ENCODE measurements at places on chromosomes 1 and 21.

GRCh38 chr1:94543001-94543400, 1.4 kb upstream of the F3 start:
- DNase-seq: peak; percentile 60

GRCh38 chr1:64387389-64388285, 82.3 kb upstream of the CACHD1 start:
- DNase-seq: no peak

- no peak for DNase-seq
These were observed 102.7 kb upstream of the DPH5 start for GRCh38 chr1:101128211-101128727.

DNA sequence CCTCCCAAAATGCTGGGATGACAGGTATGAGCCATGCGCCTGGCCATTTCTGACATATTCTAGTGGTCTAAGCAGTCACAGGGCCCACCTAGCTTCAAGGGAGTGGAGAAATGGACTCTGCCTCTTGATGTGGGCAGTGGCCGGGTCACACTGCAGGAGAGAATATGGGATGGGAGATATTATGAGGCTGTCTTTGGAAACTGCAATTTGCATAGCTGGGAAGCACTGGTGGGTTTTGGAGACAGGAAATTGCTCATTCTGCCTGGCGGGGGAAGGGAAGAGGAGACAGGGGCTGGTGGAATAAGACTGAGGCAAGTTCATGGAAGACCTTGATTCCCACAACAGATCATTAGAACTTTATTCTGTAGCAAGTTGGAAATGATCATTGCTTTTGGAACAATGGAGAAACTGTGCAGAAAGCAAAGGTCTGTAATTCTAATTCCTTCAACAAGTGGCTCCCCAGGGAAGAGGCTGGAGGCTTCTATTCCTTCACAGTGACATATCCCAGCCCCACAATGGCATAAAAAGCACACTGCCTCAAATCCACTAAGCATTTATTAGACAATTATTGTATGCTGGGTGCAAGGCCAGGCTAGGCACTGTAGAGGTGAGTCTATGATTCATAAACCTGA, 10.5 kb downstream of the NCMAP start:
- no peak for DNase-seq

DNA sequence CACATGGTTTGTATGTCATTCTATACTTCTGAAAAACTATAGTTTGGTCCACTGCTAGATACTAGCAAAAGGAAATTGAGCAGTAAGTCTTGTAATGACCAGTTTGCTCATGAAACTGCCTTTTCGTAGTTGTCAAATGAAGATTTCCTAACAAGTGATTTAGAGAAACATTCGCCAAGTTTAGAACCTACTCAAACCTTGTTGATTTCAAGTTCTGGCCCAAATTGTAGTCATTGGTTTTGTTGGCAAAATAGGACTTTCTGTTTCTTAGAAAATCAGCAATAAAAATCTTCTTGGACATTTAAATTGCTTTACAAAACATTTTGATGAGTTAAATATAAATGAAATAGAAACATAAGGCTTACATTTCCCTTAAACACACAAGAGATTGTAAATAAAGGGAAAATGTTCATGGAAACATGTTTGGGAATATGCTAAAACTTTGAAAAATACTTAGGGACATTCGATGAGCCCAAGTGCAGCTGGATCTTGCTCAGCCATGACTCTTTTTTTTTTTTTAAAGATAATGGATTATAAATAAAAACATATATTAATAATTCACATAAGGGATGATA, 178.5 kb upstream of the LYPLAL1 start:
- DNase-seq: no peak

DNA sequence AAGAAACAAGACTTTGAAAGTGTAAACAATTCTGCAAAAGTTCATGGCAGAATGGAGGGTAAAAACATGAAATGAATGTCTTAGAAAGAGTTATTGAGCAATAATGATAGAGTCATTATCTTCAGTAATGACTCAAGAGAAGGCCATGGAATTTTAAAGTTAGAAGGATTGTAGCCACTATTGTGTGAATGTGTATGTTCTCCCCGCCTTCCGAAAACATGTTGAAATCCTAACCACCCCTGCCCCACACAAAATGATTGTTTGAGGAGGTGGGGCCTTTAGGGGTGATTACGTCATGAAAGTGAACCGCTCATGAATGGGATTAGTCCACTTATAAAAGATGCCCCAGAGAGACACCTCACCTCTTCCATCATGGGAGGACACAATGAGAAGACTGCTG, 93.8 kb upstream of the CCDC190 start:
- no peak for DNase-seq

DNA sequence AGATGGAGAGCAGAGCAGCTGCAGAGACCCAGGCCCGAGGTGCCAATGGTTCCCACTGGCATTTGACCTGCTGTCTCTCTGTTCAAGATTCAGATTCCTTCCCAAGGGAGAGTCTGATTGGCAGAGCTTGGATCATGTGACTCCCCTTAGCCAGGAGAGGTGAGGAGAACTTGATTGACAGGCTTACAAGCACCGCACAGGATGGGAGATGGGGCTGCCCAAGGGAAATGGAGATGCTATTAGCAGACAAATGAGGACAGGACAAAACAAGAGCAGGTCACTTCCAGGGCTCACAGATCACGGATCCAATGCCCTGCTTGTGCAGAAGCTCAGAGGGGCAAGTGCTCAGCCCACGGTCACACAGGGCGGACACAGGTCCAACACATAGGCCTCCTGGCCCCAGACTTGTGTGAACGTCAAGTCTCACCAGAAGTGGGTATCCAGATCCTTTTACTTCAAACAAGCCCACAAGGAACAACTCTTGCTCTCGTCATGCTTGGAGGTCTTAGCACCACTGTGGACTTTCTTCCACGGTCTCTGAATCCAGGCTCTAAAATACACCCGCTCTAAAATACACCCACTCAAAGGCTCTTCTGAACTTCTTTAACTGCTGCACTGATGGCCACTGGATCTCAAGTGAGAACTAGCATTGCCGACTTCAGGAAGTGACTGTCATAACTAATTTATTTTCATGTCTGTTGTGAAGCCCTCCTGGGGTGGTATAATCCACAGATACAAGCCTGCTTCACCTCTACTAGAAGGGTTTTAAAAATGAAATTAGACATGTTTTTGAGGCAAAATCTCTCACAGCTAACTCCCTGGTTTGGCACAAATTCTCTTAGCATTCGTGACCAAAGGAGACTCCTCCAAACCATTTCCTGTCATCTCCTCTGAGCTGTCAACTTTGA, 274.9 kb downstream of the RRAGC start:
- no peak for DNase-seq

DNA sequence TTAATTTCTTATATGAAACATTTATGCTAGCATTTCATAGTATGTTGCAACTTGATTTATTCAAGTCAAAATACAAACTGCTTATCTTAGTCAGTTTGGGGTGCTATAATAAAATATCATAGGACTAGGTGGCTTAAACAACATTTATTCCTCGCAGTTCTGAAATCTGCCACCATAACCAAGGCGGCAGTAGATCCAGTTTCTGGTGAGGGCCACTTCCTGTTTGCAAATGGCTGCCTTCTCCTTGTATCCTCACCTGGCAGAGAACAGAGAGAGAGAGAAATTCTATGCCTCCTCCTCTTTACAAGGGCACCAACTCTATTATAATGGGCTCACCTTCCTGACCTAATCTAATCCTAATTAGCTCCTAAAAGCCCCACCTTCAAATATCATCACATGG, 76.1 kb upstream of the RGS2 start:
- DNase-seq: peak; percentile 20

- DNase-seq: no peak
These were observed 35.9 kb upstream of the RNF19B start for GRCh38 chr1:33000427-33001026.

DNA sequence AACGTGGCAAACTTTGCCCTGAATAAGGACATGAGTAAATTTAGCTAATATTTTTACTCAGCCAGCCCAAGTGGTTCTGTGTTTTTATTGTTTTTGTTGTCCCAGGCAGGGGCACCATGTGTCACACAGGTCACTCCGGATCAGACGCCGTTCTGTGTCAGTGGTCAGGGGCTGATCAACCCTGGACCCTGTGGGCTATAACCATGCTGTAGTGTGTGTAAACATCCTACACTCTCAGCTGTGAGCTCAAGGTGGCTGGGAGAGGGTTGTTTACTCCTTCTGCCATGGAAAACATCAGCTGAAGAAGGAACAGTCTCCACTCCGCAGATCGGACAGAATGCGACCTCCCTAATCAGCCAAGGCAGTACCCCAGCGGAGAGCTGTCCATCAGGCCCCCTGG, 26.5 kb upstream of the KCNQ4 start:
- DNase-seq: no peak
